NCI-H1930 (cell line): ENCODE measurements at places on chromosomes 11 and 22.

- no peak for DNase-seq
Measured at GRCh38 chr11:22478169-22478568, 140.0 kb downstream of the SLC17A6 start.

- no peak for DNase-seq
Measured at GRCh38 chr11:29957431-29957830, 59.4 kb downstream of the KCNA4 start.

DNA sequence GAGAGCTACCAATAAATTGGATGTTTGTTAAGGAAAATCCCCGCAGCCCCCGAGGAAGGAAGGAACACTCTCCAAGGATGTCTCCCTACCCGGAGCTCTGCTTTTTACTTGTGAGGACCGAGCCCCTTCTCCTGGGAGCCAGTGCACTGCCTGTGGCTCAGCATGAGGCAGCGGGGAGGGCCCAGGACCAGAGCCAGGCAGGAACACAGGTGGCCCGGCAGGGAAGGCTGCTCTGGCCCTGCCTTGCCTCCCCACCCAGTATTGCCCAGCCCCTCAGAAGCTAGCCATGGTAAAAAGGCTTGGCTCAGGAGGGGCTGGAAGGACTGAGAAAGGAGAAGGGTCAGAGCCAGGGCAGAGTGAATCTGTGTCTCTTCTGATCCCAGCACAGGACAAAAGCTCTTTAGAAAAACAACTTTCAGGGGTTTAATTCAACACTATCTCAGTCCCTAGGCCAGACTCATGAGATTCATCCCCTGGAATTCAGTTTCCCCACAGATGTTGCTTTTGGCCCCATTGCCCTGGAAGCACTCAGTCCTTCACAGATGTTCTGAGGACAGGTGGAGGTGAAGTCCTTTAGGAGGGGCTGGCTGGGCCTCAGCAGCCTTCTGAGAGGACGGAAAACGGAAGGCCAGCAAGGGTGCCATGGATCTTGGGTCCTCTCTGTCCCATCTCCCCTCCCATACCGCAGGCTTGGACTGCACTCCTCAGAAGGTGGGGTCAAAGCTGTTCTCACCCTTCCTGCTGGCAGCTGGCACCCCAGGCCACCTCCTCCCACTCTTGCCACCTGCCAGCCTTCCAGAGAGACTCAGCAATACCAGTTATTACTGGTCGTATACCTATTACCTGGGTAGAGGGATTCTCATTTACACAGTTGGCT lies 318.9 kb downstream of the NTM start:
- DNase-seq, result no peak

- no peak for DNase-seq
Measured at GRCh38 chr11:65776710-65777141, 4.0 kb downstream of the AP5B1 start.

DNA sequence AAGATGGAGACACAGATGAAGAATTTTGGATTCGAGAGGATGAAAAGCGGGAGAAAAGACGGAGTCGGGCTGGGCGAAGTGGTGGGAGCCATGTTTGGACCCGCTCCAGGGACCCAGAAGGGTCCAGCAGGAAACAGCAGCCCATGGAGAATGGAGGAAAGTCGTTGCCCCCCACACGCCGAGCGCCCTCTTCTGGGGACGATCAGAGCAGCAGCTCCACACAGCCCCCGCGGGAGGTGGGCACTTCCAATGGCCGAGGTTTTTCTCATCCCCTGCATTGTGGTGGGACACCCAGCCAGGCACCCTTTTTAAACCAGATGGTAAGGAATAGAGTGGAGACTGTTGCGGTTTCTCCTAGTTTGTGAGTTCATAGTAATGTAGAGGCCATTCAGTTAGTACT lies 22.8 kb upstream of the SLC25A18 start:
- DNase-seq, result no peak

- DNase-seq, result no peak
Measured at GRCh38 chr11:45928535-45929215, 6.2 kb downstream of the LARGE2 start.

- DNase-seq, result no peak
Measured at GRCh38 chr11:11498195-11498594, 123.6 kb downstream of the GALNT18 start.

DNA sequence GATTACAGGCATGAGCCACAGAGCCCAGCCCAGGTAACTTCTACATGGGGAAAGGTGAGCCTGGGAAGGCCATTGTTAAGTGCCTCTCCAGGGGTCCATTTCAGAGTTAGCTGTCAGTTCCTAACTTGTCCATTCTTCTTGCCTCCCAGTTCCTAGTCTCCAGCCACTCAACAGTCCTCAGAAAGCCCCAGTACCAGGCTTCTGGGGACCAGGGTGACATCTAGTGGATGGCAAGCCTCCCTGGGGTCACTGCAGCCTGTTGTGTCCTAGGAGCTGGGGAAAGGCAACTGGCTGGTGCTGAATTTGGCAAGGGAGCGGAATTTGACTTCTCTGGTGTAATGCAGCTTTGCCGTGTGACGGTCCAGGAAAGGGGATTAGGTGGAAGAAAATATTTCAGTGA lies 2.1 kb downstream of the LGALS12 start:
- peak; percentile 34 for DNase-seq

DNA sequence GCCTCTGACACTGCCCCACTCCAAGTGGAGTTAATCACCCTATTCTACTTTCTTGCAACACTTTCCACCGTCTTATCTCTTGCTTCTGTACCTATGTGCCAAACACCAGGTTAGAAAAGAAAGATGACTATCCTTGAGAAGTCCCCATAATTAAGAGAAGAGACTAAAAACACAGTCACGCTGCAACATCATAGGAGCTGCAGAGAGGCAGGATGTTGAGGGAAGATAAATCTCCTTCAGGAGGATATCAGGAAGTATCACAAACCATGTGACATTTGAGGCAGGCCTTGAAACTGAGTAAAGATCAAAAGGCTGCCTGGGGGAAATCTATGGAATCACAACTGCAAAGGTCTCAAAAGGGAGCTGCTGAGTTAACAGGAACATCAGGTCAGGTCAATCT lies 24.8 kb downstream of the GAB2 start:
- DNase-seq, result no peak

GRCh38 chr11:20854215-20854955 lies 185.0 kb downstream of the NELL1 start:
- DNase-seq, result no peak

- no peak for DNase-seq
Measured at GRCh38 chr11:107243929-107244328, 213.7 kb downstream of the CWF19L2 start.

DNA sequence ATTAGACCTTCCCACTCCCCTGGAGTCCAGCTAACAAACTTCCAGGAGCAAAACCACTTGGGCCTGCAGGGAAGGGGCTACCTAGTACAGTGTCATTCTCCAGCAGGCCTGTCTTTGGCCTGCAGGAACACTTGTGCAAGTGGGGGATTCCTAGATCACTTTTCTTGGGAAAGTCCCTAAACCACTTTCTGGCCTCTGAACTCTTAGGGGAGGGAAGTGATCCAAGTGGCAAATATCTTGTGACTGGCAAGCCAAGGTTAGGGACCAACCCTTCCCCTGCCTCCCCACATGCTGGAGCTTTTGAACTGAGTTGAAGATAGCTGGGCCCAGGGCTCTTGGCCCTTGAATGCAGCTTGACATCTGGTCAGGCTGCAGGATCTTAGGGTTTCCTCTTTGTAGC lies 17.2 kb downstream of the PPFIBP2 start:
- DNase-seq, result no peak

DNA sequence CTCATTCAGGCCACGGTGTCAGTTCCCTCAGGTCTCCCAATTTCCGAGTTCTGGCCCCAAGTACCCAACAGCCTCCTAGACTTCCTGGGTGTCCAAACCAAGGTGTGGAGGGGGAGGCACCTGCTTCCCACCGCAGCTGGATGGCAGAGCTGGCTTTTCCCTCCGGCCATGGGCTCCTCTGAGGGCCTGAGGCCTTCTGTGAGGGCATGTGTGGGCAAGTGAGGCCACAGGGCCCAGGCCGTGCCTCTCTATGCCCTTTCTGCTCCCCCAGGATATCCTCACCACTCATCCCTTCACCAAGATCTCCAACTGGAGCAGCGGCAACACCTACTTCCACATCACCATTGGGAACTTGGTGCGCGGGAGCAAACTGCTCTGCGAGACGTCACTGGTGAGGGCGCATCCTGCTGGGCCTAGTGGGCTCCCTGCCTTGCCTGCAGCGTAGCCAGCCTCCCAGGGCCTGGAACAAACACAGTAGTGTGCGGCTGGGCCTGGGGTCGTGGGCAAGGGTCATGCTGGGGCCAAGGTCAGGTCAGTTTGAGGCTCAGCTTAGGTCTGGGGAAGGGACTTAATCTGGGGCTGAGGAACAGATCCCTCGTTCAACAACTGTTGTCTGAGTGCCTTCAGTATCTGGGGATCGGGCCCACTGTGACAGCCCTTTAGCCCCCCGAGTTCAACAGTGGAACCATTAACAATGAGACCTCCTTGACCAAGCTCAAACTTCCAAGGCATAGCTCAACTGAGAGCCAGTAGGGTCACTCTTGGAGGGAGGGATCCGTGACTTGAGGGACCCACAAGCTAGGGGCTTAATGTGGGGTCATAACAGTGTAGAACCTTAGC lies 85.8 kb downstream of the MYO7A start:
- DNase-seq, result no peak

GRCh38 chr11:8043756-8044155 lies 37.3 kb upstream of the TUB start:
- DNase-seq, result no peak

- DNase-seq, result no peak
Measured at GRCh38 chr22:36136988-36137387, 23.6 kb downstream of the APOL3 start.

- DNase-seq, result no peak
Measured at GRCh38 chr22:39174498-39175352, 22.2 kb upstream of the CBX7 start.

DNA sequence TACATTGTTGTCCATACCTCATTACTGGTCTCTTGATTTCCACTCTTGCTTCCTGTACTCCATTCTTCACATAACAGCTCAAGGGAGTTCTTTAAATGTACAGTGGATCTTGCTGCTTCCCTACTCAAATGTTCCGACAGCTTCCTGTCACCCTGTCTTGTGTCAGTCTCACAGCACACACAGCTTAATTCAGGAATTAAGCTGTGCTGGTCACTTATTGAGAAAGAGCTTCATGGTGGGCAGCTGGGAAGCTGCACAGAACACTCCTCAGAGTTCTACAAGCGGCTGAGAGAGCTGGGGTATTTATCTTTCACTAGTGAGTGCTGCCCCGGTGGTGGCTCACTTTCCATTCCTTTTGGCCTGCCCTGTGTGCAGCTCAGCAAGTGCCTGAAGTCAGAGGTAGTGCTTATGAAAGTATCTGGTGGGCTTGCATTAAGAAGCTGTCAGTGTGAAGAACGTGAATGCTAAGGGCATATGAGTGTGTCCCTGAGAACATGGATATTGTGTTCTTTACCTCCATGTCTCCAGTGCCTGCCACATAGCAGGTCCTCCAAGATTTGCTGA lies 48.7 kb downstream of the KCNQ1OT1 start:
- no peak for DNase-seq

GRCh38 chr11:64251016-64251752 lies at the start of gene PLCB3:
Gene PLCB3, plus strand, starts transcription at chr11:64251530. Its CDS starts 120 bp downstream, at chr11:64251650.
- DNase-seq, result peak; percentile 58

DNA sequence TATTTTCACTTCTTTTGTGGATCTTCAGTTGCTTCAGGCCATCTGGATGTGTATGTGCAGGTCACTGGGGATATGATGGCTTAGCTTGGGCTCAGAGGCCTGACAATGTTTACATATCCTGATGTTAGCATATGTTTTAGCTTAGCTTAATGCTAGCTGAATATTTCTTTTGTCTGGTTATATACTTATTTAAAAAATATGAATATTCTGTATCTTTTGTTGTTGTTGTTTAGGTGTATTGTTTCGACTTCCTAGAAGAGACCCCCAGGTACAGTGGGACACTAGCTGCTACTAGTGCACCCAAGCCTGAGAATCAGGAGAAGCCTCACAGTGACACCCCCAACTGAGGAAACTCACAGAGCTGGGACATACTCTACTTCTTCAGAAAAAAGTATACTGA lies at the start of gene KDM4E:
TSS of gene KDM4E (plus strand) at position 301 of the 400 bp plus-strand sequence. CDS start 300 bp downstream, outside the sequence.
- no peak for DNase-seq

DNA sequence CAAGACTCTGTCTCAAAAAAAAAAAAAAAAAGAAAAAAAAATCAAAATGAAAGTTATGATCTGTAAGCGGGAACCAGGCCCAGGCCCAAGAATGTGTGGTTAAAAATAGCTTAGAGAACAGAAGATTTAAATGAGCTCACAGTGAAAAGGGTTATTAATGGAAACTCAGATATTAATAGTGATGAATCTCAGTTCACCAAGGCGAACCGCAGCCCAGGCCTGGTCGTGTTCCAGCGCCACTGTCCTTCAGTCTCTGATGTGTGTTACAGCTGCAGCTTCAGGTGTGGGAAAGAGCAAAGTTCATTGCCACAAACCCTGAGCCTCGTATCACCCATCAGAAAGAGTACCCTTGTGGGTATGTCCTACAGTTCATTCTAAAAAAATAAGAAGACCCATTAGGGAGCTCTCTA lies 107.1 kb downstream of the GAB2 start:
- no peak for DNase-seq

DNA sequence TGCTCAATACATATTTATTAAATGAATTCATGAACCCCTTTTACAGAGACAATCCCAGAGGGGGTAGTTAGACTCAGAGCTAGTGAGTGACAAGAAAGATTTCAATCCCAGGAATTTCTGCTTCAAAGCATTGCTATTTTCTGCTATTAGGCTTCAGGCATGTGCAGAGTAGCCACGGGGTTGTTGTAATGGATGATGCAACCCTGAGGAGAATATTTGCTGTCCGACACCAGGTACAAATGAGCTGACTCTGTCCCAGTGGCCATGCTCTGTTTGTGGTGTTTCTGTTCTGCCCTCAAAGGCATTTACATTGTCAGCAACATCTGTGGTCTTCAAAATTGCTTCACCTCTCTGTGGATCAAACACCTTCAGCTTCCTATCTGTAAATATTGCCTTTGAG lies 102.6 kb downstream of the CSNK2A3 start:
- DNase-seq, result no peak

GRCh38 chr11:109037856-109038780 lies 373.2 kb downstream of the DDX10 start:
- DNase-seq, result no peak

DNA sequence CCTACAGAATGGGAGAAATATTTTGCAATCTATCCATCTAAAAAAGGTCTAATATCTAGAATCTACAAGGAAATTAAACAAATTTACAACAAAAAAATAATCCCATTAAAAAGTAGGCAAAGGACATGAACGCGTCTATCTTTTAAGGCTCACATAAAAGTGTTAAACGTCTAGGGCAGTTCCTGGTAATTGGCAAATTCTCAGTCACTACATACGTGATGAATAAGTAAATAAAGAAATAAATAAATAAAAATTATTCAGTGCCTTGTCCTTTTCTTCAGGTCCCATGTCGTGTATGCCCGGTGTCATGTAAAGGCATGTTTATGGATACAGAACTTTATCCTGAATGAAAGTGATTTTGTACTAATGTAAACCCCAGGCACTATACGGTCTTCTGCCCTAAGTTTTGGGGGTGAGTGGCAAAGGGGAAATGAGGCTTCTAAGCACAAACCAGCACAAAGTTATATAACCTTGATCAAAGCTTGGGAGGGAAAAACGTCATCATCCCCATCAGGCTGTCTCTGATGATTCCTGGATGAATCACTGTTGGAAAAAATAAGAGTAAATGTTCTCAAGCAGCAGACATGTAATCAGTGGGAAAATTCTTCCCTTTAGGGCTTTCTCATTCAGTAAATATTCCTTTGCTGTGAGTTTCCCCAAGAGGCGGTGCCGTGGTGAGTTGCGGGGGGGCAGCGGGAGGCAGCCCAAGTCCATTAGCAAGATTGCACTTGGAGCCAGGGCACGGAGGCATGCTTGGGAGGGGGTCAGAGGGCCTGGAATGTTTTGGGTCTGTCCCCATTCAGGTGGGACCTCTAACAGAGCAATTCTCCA lies 30.4 kb upstream of the MICAL2 start:
- DNase-seq, result no peak
